ENCODE measurements at places on chromosomes 6 and 20.

DNA sequence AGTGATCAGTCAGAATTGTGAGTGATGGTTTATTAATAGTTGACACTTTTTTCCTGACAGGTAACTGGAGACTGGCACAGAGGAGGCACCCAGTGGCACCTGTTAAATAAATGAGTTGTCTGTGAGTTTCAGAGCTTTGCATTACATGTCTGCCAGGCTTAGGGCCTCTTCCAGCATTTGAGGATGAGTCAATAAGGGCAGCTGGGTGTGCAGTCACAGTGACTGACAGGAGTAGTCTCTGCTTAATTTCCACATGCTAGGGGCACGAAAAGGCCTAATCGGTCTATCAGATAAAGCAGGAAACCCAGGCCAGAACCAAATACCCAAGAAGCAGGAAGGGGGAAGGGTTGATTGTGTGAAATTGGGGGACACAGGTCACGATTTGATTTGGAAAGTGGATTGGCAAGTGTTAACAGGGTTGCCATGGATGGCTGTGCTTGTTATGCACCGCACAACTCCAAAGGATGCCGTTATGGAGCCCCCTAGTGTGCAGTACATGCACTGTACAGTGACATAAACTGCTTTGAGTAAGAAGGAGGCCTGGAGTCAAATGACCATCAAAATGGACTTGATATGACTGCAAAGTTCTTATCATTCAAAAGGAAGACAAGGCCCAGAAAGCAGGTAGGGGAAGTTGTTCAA is 111.9 kb upstream of the GGTLC1 start:
- no peak for DNase-seq

- no peak for DNase-seq
These were observed 3.1 kb downstream of the FYN start for GRCh38 chr6:111870051-111870741.

GRCh38 chr20:16479666-16480065 is 93.6 kb downstream of the KIF16B start:
- DNase-seq = no peak

DNA sequence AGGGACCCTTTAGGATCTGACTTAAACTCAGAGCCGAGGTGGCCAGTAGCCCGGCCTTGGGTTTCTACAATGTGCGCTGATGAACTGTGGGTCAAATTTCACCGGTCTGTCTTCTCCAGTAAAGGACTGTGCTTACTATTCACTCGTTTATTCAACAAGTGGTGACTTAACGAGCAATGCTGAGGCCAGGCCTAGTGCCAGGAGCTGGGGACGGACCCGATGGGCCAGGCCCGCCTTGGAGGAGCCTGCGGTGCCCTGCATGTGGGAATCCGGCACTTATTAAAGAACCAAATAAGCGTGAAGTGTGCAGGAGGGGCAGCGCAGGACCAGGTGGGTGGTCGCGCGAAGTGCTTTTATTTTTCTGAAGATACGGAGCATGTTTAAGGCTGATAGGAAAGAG is 24.0 kb downstream of the CTCFL start:
- DNase-seq = no peak

DNA sequence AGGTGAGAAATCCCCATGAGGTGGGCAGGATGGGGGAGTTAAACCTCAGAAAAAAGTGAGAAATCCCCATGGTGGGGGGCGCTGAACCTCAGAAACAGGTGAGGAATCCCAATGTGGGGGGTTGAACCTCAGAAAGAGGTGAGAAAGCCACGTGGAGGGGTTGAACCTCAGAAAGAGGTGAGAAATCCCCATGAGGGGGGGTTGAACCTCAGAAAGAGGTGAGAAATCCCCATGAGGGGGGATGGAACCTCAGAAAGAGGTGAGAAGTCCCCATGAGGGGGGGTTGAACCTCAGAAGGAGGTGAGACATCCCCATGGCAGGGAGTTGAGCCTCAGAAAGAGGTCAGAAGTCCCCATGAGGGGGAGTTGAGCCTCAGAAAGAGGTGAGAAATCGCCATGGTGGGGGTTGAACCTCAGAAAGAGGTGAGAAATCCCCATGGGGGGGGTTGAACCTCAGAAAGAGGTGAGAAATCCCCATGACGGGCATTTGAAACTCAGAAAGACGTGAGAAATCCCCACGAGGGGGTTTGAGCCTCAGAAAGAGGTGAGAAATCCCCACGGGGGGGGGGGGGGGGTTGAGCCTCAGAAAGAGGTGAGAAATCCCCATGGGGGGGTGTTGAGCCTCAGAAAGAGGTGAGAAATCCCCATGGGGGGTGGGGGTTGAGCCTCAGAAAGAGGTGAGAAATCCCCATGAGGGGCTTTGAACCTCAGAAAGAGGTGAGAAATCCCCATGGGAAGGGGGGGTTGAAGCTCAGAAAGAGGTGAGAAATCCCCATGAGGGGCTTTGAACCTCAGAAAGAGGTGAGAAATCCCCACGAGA is 14.3 kb upstream of the GOPC start:
- no peak for DNase-seq

DNA sequence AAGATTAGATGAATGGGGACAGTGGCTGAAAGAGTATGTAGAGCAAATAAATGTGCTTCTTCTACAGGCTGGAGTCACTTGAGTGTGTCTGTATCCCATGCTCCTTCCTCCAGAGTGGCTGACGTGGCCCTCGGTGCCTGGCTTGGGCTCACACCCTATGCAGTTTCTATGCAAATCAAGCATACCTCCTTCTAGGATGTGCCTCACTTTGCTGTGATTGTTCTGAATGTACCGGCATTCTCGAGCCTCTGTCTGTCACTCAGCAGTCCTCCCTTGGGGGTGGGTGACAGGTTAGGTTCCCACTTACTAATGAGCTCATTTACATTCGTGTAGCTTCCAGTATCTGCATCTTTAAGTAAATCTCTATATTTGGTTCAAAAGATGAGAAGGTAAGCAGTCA is 55.1 kb upstream of the HDDC2 start:
- DNase-seq = no peak

- no peak for DNase-seq
These were observed 349.2 kb downstream of the MAFB start for GRCh38 chr20:40339661-40340449.

DNA sequence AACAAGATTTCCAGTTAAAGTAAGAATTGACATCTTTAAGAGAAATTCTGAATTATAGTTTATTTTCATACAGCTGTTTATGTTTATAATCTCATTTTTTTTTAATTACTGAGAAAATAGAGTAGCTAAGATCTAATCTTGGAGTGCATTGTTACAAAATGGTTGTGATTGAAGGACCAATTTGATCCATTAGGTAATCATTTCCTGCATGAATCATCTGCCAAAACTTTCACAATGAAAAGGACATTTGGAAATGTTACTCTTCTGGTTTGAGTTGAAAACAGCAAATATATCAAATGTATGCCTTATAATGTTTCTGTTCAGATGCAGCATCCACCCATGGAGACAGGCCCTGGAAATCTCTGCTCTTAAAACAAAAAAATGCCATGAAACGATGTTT is 19.0 kb downstream of the TUBB2A start:
- no peak for DNase-seq

DNA sequence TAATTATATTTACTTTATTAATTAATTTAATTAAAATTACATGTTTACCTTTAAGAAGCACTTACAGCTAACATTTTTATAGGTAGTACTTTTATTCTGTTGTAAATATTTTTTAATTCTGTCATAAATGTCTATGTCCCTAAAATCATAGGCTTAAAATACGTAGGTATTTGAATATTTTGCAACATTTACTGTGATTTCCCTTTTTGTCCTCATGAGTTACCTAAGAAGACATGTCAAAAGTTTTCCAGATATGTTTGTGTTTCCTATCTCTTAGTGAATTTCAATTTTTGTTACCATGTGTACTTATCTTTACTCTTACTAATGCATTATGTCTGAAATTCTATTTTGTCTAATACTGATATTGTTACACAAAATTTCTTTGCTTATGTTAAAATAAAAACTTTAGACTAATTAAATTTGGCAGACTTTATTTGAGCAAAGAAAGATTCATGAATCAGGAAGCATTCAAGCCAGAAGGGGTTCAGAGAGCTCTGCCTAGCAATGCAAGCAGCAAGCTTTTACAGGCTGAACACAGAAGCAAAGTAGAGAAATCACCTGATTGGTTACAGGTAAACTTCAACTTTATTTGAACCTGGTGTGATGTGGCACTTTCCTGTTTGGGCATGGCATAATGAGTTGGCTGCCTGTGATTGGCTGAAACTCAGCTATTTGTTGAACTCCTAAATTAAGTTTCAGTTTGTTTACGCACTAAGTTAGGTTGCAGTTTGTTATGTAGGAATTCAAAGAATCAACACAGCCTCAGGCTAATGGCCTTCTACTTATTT is 123.2 kb upstream of the TMEM170B start:
- DNase-seq = no peak

DNA sequence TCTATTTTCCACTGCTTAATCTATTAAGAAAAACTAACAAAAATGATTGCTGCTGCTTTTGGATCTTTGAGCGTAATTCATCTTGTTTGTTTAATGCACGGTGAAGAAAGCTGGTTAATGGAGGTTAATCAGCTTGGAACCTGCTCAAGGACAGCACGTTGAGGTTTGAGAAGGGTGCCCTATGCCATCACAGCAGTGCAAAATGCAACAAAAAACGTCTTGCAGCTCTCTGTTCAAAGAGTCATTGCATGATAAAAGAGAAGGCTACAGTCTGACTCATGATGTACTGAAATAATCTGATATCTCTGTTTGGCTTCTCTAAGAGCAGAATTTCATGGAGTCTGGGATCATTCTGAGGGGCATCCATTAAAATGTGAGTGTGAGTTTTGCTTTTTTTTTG is 80.6 kb upstream of the PREP start:
- DNase-seq = no peak

- DNase-seq = no peak
These were observed 140.8 kb upstream of the CARMIL1 start for GRCh38 chr6:25138233-25138933.

DNA sequence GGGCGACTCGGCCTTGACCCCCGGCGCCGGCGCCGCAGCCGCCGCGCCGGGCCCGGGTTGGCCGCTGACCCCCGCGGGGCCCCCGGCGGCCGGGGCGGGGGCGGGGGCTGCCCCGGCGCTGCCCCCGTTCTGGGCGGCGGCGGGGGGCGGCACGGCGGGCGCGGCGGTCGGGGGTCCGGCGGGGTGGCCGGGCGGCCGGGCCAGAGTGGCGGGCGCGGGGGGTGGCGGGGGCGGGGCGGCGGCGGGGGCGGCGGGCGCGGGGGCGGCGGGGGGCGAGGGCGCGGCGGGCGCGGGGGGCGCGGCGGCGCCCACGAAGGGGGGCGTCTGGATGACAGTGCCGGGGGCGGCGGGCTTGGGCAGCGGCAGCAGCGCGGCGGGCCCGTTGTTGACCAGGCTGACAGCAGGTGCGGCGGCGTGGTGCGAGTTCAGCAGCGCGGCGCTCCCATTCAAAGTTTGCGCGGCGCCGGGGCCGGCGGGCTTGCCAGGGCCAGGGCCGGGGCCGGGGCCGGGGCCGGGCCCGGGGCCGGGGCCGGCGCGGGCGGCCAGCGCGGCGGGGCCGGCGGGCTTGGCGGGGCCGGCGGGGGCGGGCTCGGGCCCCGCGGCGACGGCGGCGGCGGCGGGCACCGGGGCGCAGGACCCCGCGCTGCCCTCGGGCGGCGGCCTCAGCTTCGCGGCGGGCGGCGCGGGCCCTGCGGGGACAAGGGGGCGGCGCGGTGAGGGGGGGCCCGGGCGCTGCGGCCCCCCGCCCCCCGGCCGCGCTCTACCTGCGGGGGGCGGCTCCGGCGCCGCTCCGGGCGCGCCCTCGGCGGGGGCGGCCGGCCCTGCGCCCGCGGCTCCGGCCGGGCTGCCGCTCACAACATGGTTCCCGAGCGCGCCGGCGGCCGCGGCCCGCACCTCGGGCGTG is 659 bp downstream of the TAF4 start:
- peak; percentile 78 for DNase-seq

GRCh38 chr20:41956338-41957074 is 338.3 kb upstream of the CHD6 start:
- DNase-seq = no peak

GRCh38 chr20:46576774-46577395 is 26.4 kb upstream of the OCSTAMP start:
- DNase-seq = peak; percentile 57

DNA sequence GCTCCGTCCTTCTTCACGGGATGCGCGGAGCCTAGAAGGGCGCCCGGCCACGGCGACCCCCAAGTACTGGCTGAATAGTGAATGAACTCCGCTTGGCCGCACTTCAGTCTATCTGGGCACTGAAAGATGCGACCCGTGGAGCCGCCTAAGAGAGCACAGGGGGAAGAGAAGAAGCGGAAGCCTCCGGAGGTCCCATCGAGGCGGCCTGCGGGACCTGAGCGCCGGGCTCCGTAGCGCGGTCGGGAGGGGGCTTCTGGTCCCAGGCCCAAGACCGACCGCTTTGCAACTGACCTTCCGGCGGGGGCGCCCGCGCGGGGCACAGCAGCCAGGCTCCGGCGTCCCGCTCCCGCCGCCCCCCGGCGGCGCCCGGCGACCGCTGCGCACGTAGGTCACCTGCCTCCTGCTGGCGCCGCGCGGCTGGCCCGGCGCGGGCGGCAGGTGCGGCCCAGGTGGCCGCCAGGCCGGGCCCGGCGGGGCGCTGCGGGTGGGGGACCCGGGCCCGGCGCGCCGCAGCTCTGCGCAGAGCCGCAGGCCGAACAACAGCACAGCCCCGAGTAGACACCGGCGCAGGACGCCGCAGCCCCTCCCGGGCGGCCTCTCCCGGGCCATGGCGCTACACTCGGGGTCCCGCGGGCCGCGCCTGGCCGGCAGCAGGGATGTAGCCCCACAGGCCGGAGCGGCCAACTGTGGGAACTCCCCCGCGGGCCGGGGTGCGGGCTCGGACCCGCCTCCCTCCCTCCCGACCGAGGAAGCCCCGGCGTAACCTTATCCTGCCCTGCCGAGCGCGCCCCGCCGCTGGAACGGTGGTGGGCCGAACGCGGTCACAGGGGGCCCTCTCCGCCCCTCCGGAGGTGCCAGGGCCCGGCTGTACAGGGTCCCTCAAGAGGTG is at the start of gene METTL24:
Gene METTL24 (minus strand): TSS at position 686 of the 889 bp plus-strand sequence. CDS start 77 bp downstream, at position 609.
- no peak for DNase-seq

DNA sequence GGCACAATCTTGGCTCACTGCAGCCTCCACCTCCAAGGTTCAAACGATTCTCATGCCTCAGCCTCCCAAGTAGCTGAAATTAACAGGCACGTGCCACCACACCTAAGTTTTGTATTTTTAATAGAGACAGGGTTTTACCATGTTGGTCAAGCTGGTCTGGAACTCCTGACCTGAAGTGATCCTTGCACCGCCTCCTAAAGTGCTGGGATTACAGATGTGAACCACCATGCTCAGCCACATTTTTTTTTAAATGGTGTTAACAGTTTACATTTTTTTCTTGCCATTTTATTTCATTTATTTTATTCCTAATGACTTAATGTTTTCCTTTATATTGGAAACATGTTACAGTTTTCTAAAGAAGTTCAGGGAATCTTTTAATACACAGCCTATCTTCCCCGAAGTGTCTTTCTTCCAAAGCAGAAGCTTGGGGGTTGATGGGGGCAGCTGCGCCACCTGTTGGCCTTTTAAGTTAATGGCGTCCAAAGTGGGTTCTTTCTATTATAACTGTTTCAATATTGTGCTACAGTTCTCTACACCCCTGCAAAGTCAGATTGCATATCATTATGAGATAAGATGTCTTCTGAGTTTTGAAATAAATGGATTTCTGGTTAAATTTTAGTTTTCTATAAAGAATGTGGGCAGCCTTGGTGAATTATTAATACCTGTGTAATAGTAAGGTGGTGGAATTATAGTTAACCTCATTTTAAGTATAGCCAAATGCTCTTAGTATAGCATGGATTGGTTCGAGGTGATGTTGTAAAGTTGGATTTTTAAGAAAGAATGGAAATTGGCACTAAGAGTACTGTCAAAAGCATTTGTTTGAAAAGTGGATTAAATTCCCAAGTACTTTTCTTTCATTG is 42.0 kb upstream of the PLCG1 start:
- no peak for DNase-seq
